IPS DF 6.9 (cell line): ENCODE measurements at places on chromosomes 1 and 21.

GRCh38 chr1:3441410-3441847, 13.0 kb upstream of the ARHGEF16 start:
- no peaks in the 10 kb centered on the region for H3K27me3 ChIP-seq
- H3K4me3 ChIP-seq = no peak overlapping the region
- no peaks in the 10 kb centered on the region for H3K4me1 ChIP-seq
- no peaks in the 10 kb centered on the region for H3K36me3 ChIP-seq
- no peak overlapping the region for H3K27ac ChIP-seq

- H3K36me3 ChIP-seq = no peaks in the 10 kb centered on the region
- no peak for DNase-seq
- no peak overlapping the region for H3K4me3 ChIP-seq
Observed at GRCh38 chr1:31855038-31855845, 39.4 kb upstream of the SPOCD1 start.

GRCh38 chr1:219659005-219659600, 46.2 kb upstream of the ZC3H11B start:
- H3K27ac ChIP-seq = no peak overlapping the region
- no peak overlapping the region for H3K4me3 ChIP-seq
- peaks cover 1% of the 10 kb centered on the region; the same call in 1 of the 2 replicates for H3K4me1 ChIP-seq
- DNase-seq = no peak
- H3K27me3 ChIP-seq = no peaks in the 10 kb centered on the region
- no peaks in the 10 kb centered on the region for H3K36me3 ChIP-seq

DNA sequence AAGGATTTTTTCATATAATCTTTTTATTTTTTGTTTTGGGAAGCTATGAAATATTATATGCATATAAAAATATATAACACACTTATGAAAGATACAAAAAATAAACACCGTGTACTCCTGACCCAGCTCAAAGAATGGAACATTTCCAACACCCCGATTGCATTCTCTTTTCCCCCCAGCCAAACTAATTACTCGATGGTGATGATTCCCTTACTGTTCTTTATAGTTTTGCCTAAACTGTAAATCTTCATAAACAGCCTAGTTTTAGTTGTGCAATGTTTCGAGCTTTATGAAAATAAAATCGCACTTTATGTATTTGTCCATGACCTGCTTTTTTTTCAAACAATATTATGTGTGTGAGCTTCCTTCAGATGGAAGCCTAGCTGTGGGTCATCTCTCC, 352.0 kb upstream of the KAZN start:
- no peaks in the 10 kb centered on the region for H3K4me1 ChIP-seq
- no peak for DNase-seq
- H3K4me3 ChIP-seq = no peak overlapping the region
- no peak overlapping the region for H3K27ac ChIP-seq
- H3K36me3 ChIP-seq = no peaks in the 10 kb centered on the region

DNA sequence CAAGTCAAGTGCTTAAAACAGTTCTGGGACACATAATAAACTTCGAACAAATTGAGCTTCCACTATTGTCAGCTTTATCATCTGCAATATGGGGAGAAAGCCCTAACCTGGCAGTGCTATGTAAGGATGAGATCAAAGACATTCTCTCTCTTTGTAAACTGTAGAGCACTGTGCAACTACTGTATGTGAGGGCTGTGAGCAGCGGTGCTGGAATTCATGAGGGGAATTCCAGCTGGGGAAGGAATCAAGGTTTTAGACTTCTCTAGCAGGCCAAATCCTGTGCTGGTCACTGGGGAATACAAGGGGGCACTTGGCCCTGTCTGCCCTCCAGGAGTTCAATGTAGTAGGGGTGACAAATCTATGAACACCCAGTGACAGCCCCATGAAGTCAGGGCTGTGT, 9.3 kb downstream of the FAM151A start:
- H3K36me3 ChIP-seq = no peaks in the 10 kb centered on the region
- no peak for DNase-seq
- H3K4me1 ChIP-seq = peaks cover 11% of the 10 kb centered on the region
- no peak overlapping the region for H3K4me3 ChIP-seq
- H3K27me3 ChIP-seq = no peaks in the 10 kb centered on the region

DNA sequence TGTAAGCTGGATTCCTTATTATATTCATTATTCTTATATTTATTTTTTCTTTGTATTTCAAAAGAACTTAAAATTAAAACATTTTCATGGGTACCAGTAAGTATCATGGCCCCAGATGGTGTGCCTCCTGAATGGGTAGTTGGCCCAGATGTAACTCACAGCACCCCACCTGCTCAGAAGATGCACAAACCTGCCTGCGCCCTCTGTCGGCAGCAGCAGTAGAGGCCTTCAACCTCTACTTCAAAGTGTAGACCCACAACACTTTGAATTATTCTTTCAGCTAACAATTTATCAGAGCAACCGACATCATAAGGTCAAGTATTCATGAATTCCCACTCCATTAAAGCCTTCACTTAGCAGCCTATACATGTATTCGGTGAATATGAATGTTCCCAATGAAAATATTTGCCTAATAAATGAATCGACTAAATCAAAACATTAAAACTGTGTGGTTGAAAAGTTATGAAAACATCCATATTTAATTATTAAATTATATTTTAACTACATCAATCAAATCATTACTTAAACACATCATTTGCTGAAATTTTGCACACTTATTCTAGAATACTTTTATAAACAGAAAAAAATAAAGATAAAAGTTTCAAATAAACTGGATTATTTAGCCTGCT, 25.4 kb downstream of the PIGM start:
- H3K36me3 ChIP-seq = no peaks in the 10 kb centered on the region
- H3K27ac ChIP-seq = no peak overlapping the region
- no peaks in the 10 kb centered on the region for H3K27me3 ChIP-seq
- H3K4me1 ChIP-seq = no peaks in the 10 kb centered on the region
- H3K4me3 ChIP-seq = no peak overlapping the region

GRCh38 chr1:158969855-158970254, 38.5 kb downstream of the PYHIN1 start:
- H3K27me3 ChIP-seq = no peaks in the 10 kb centered on the region
- no peak for DNase-seq
- H3K27ac ChIP-seq = no peak overlapping the region
- H3K4me1 ChIP-seq = no peaks in the 10 kb centered on the region

- H3K36me3 ChIP-seq = no peaks in the 10 kb centered on the region
- no peak overlapping the region for H3K4me3 ChIP-seq
- no peaks in the 10 kb centered on the region for H3K4me1 ChIP-seq
- no peaks in the 10 kb centered on the region for H3K27me3 ChIP-seq
- no peak for DNase-seq
- no peak overlapping the region for H3K27ac ChIP-seq
Observed at GRCh38 chr1:87961992-87962391, 633.3 kb downstream of the LMO4 start.

GRCh38 chr1:101137144-101138126, 99.4 kb upstream of the S1PR1 start:
- H3K27me3 ChIP-seq = no peaks in the 10 kb centered on the region
- no peak overlapping the region for H3K27ac ChIP-seq
- H3K4me3 ChIP-seq = no peak overlapping the region
- no peaks in the 10 kb centered on the region; the same call in 1 of the 2 replicates for H3K4me1 ChIP-seq
- no peak for DNase-seq

GRCh38 chr21:14901482-14901958, 163.3 kb downstream of the NRIP1 start:
- DNase-seq = no peak
- no peaks in the 10 kb centered on the region for H3K4me1 ChIP-seq
- H3K36me3 ChIP-seq = no peaks in the 10 kb centered on the region
- H3K27ac ChIP-seq = no peak overlapping the region
- H3K4me3 ChIP-seq = no peak overlapping the region

DNA sequence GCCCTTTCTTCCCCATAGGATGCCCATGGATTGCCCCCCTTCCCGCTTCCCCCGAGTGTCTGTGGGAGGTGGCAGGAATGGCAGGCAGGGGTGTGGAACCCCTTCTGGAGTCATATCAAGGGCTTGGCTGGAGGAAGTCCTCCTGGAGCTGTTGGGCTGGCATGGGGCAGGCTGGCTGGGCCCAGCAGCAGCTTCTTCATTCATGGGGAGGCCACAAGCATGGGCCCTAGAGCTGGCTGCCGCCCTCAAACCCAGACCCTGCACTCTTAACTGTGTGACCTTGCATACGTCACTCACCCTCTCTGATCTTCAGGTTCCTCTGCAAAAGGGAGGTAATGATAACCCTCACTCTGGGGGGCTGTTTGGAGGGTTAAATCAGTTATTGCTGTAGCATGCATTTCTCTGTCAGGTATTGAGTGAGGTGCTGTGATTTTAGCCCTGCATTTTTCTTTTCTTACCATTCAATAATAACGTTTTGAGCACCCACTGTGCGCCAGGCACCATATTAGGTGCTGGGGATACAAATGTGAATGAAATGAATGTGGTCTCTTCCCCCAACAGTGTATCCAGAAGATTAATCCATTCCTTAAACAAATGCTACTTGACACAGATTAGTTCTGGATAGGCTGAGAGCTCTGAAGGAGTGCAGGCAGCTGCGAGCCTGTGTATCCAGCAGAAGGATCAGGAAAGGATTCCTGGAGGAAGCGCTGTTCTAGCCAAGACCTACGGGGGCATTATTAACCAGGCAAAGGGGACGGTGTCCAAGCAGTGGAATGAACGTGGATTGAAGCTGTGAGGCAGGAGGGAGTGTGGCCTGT, 9.3 kb downstream of the PCSK9 start:
- no peak for DNase-seq
- H3K27ac ChIP-seq = no peak overlapping the region
- H3K27me3 ChIP-seq = no peaks in the 10 kb centered on the region
- H3K36me3 ChIP-seq = peaks cover 24% of the 10 kb centered on the region; the same call in 1 of the 2 replicates

DNA sequence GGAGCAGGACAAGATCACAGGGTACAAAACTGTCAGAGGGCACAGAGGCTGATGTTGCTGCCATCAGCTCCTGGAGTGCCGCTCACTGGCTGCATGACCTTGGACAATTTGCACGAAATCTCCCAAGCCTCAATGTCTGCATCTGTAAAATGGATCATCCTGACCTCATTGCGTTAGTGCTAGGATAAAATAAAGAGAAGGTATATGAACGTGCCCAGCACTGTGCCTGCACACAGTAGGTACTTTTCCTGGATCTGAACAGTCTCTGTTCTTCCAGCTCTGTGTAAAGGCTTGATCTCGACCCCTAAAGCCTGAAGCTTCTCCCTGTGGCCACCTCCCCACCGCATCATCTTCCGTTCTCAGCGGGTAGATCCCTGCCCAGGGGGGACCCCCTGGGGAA, 12.9 kb downstream of the TNFRSF1B start:
- H3K4me1 ChIP-seq = peaks cover 6% of the 10 kb centered on the region
- DNase-seq = no peak
- H3K36me3 ChIP-seq = no peaks in the 10 kb centered on the region
- H3K4me3 ChIP-seq = no peak overlapping the region

DNA sequence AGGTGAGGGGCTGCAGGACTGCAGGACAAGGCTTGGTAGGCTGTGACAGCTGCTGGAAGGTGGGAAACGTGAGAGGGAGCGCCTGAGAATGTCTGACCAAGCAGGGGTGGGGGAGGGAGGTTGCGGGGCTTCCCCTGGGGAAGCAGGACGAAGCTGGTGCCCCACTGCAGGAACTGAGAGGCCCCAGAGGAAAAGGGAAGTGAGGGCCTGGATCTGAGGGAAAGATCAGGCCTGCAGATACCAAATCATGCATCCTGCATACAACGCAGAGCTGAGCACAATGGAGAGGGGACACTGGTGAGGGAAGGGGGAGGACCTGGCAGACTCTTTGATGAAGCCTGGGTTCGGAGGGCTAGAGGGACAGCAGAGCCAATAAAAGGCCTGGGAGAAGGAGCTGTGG, 65.7 kb upstream of the BACE2 start:
- H3K27me3 ChIP-seq = no peaks in the 10 kb centered on the region
- H3K36me3 ChIP-seq = no peaks in the 10 kb centered on the region
- no peaks in the 10 kb centered on the region for H3K4me1 ChIP-seq
- no peak overlapping the region for H3K27ac ChIP-seq
- H3K4me3 ChIP-seq = no peak overlapping the region

GRCh38 chr1:28112388-28113241, 24.2 kb upstream of the EYA3 start:
- no peaks in the 10 kb centered on the region for H3K36me3 ChIP-seq
- H3K4me1 ChIP-seq = no peaks in the 10 kb centered on the region
- no peaks in the 10 kb centered on the region for H3K27me3 ChIP-seq
- DNase-seq = no peak
- no peak overlapping the region for H3K27ac ChIP-seq
- H3K4me3 ChIP-seq = no peak overlapping the region

DNA sequence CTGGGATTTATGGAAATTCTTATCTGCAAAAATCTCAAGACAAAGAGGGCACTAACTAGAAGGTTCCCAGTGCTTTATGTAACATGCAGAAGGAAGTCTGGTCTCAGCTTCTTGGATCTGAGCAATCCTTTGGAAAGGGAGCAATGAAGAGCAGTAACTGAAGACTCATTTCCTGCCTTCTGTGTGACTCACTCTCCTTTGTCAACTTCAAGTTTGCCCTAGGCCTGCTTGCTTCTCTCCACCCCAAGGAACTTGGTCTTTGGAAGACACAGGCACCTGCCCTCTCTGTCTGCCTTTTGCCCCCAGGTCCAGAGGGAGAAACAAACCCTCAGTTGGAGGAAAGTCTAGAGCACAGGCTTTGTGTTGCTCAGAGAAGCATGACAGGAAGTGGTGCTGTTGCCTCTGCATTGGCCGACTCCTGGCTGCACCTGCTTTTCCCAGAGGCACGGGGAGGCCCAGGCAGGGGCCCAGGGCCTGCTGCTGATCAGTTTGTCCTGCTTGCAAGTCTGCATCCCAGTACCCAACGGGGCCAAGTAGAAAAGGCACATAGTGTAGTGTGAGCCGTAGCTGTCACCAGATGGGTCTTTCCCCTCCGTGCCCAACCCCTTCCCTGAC, 137.2 kb downstream of the DHRS3 start:
- 0 out of 2 replicates have a peak, but pooled peaks cover 2% of the 10 kb centered on the region for H3K4me1 ChIP-seq
- peaks cover 4% of the 10 kb centered on the region; the same call in 1 of the 2 replicates for H3K36me3 ChIP-seq
- no peaks in the 10 kb centered on the region for H3K27me3 ChIP-seq
- DNase-seq = no peak

DNA sequence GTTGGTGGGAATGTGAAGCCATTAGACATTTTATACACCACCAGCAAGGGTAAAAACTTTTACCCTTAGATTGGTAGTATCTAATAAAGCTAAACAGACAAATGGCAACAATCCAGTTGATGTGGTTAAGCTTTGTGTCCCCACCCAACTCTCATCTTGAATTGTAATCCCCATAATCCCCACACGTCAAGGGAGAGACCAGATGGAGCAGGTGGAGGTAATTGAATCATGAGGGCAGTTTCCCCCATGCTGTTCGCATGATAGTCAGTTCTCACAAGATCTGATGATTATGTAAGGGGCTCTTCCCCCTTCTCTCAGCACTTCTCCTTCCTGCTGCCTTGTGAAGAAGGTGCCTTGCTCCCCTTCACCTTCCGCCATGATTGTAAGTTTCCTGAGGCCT, 602.3 kb downstream of the NUF2 start:
- no peak overlapping the region for H3K4me3 ChIP-seq
- no peaks in the 10 kb centered on the region for H3K36me3 ChIP-seq
- no peaks in the 10 kb centered on the region for H3K27me3 ChIP-seq
- no peaks in the 10 kb centered on the region for H3K4me1 ChIP-seq
- DNase-seq = no peak
